ENCODE measurements at places on chromosomes 1 and 21. TPM values are rescaled to one million over a fixed set of nuclear protein-coding genes. Genes with fewer than 3 reads are reported as not detected.
A peak's percentile ranks its signal among the peaks of the same experiment; 100 is the strongest.

DNM3 gene
- total RNA-seq, result 0.11 TPM

PLEKHO1 gene
- 24.8 TPM for total RNA-seq

DNA sequence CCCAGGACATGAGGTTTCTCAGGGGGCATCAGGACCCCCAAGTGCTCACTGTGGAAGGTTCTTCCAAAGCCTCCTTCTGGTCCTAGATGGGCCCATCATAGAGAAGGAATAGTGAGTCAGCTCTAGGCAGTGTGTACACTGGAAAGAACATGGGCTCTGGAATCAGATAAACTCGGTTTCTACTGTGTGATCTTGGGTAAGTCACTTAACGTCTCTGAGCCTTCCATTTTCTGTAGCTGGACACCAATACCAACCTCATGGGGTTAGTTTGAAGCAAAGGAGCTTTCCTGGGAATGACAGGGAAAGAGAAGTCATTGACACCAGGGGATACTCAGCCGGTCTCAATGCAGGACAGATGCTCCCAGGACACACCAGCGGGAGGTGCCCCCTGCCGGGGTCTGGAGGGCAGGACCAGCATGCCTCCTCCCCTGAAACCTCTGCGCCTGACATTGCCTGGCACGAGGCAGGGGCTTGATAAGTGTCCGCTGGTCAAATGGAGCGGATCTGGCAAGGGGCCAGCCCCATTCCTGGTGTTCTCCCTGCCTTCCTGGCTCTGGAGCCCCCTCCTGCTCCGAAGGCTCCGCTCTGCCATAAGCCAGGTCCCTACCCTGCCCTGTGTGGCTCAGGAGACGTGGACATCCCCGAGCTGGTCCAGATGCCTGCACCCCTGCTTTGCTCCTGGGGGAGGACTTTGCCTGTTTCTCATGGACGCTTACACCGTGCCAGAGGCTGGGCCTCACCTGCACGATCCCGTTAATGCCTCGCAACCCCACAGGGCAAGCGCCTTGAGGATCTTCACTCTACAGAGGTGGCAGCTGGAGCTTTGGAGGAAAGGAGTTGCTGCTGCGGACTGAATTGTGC, 52.8 kb downstream of the EDN2 start:
- H3K4me1 ChIP-seq, result peaks cover 16% of the 10 kb centered on the region
- H3K27ac ChIP-seq, result no peak overlapping the region
- no peaks in the 10 kb centered on the region for H3K36me3 ChIP-seq
- DNase-seq, result no peak
- H3K27me3 ChIP-seq, result peaks cover 6% of the 10 kb centered on the region

DNA sequence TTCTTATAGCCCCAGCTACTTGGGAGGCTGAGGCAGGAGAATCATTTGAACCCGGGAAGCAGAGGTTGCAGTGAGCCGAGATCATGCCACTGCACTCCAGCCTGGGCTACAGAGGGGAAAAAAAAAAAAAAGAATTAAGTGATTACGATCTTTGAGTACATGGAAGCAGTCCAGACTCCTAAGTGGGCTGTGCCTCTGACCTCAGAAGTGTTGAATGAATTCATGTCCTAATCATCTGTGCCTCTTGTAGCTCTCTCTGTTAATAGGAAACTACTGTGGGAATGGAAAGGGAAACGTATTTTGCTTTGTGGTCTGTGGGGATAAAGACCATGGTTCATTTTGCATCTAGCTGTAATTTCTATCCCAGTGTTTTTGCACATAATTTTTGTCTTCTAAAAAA, 8.4 kb upstream of the IVNS1ABP start:
- H3K4me3 ChIP-seq, result no peak overlapping the region
- H3K27ac ChIP-seq, result no peak overlapping the region
- H3K36me3 ChIP-seq, result no peaks in the 10 kb centered on the region
- no peak for DNase-seq
- no peaks in the 10 kb centered on the region for H3K4me1 ChIP-seq

TMEM9 gene
- total RNA-seq, result 77.9 TPM

DNA sequence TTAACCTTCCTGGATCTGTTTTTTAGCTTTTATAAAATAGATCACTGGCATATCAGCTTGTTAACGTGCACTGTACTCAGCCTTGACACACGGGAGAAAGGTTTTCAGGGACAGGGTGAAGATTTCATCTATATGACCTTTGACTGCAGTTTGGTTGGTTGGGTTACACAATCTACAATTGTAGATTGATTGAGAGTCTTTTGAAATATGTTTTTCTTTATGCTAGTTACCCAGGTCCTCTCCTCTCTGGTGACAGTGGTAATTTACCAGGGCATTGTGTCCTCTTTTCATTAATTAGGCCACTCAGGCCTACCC, 48.8 kb downstream of the DDR2 start:
- H3K36me3 ChIP-seq, result 0 out of 2 replicates have a peak, but pooled peaks cover 5% of the 10 kb centered on the region
- no peak for DNase-seq
- peaks cover 61% of the 10 kb centered on the region for H3K4me1 ChIP-seq
- no peaks in the 10 kb centered on the region for H3K27me3 ChIP-seq

FCGR1A gene
- total RNA-seq, result not detected

- no peak overlapping the region for H3K27ac ChIP-seq
- H3K4me1 ChIP-seq, result 0 out of 2 replicates have a peak, but pooled peaks cover 2% of the 10 kb centered on the region
- H3K4me3 ChIP-seq, result no peak overlapping the region
- H3K36me3 ChIP-seq, result no peaks in the 10 kb centered on the region
- H3K27me3 ChIP-seq, result 0 out of 2 replicates have a peak, but pooled peaks cover 4% of the 10 kb centered on the region
- DNase-seq, result peak; percentile 44
Observed at GRCh38 chr1:219676012-219676765, 63.3 kb upstream of the ZC3H11B start.

KCNH1 gene
- 1.5 TPM for total RNA-seq

C1orf56 gene
- 1.0 TPM for total RNA-seq

DNA sequence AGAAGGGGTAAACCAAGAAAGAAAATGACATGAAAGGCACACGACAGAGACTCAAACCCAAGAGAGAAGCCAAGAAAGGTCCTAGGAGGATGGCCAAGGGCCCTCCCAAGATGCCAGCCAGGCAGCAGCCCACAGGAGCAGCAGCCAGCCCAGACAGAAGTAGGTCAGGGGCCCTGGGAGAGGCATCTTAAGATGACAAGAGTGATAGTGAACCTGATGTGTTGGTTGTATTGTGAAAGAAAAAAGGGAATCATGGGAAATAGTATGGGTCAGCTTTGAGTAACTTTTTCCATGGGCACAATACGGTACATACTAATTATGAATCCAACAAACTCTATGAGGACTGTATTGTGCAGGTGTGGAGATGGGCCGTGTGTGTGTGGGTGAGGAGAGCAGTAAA, 3.3 kb downstream of the CCSAP start:
- H3K27ac ChIP-seq, result no peak overlapping the region
- peak; percentile 17 for DNase-seq
- H3K36me3 ChIP-seq, result no peaks in the 10 kb centered on the region
- H3K4me3 ChIP-seq, result no peak overlapping the region
- 0 out of 2 replicates have a peak, but pooled peaks cover 3% of the 10 kb centered on the region for H3K4me1 ChIP-seq

DNA sequence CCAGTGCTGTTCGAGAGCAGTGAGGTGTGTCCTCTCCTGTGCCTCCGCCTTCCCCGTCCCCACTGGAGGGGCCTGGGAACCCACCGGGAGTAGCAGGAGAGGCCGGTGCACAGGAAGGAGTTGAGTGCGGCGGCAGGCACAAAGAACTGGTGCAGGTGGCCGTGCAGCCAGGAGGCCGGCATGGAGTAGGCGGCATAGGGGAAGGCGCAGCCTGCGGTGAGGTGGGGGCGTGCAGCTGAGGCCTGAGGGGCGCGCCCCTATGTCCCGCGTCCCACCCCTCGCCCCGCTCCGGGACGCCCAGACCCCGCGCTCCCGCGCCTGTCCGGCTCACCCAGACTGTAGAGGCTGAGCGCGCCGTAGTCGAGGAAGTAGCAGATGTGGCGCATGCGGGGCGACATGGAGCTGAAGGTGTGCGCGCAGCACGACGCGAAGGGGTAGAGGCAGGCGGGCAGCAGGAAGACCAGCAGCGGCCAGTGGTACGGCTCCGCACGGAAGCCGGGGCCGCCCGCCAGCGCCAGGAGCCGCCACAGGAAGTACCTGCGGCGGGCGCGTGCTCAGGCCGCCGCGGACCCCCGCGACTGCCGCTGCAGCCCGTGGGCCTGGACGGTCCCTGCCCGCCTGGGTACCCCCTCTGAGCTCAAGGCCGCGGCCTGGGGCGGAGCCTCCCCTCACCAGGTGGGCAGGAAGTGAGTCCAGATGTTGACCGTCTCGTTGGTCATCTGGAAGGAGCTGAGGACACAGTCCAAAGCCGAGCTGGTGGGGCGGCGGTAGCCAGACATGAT, 2.2 kb downstream of the PAQR6 start:
- H3K27ac ChIP-seq, result no peak overlapping the region
- H3K36me3 ChIP-seq, result peaks cover 3% of the 10 kb centered on the region
- H3K4me1 ChIP-seq, result peaks cover 7% of the 10 kb centered on the region
- no peaks in the 10 kb centered on the region for H3K27me3 ChIP-seq
- H3K4me3 ChIP-seq, result peak overlapping the region; percentile 32

- no peak for DNase-seq
- H3K4me1 ChIP-seq, result no peaks in the 10 kb centered on the region
- H3K27me3 ChIP-seq, result no peaks in the 10 kb centered on the region
- no peaks in the 10 kb centered on the region for H3K36me3 ChIP-seq
- no peak overlapping the region for H3K27ac ChIP-seq
- H3K4me3 ChIP-seq, result no peak overlapping the region
Observed at GRCh38 chr1:11280719-11281376, 7.8 kb downstream of the UBIAD1 start.

DNA sequence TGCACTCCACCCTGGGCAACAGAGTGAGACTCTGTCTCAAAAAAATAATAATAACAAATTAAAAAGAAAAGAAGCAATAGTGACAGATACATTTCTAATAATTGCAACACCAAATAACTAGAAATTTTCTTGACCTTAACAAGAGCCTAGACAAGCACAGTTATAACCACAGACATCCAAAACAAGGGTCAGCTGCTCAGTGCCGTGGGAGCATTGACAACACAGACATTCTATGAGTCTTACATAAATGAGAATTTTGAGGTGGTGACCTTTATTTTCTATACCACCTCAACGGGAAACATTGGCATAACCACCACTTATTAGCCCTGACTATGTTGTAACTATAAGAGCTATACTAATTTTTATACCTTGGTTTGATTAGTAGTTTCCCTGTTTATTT, 156.1 kb downstream of the NR5A2 start:
- peaks cover 42% of the 10 kb centered on the region for H3K4me1 ChIP-seq
- H3K27me3 ChIP-seq, result no peaks in the 10 kb centered on the region
- H3K27ac ChIP-seq, result peak overlapping the region; percentile 39
- DNase-seq, result peak; percentile 38
- no peaks in the 10 kb centered on the region for H3K36me3 ChIP-seq

- H3K4me1 ChIP-seq, result no peaks in the 10 kb centered on the region
- H3K27ac ChIP-seq, result no peak overlapping the region
- no peaks in the 10 kb centered on the region for H3K27me3 ChIP-seq
- DNase-seq, result no peak
- H3K36me3 ChIP-seq, result no peaks in the 10 kb centered on the region
- no peak overlapping the region for H3K4me3 ChIP-seq
Observed at GRCh38 chr1:209249785-209250440, 333.6 kb upstream of the CAMK1G start.

SLC45A1 gene
- total RNA-seq, result 0.97 TPM

ARHGEF10L gene
- 16.1 TPM for total RNA-seq

- H3K27me3 ChIP-seq, result no peaks in the 10 kb centered on the region
- no peaks in the 10 kb centered on the region for H3K36me3 ChIP-seq
- H3K4me3 ChIP-seq, result no peak overlapping the region
Observed at GRCh38 chr1:167297222-167298214, 76.8 kb downstream of the POU2F1 start.

- H3K4me1 ChIP-seq, result no peaks in the 10 kb centered on the region
- H3K36me3 ChIP-seq, result no peaks in the 10 kb centered on the region
- H3K27ac ChIP-seq, result no peak overlapping the region
- DNase-seq, result no peak
- no peaks in the 10 kb centered on the region for H3K27me3 ChIP-seq
- no peak overlapping the region for H3K4me3 ChIP-seq
Observed at GRCh38 chr1:51282605-51283004, 46.5 kb downstream of the RNF11 start.

ACKR1 gene
- not detected for total RNA-seq

GRCh38 chr1:50095716-50096115, 13.0 kb upstream of the ELAVL4 start:
- H3K4me1 ChIP-seq, result no peaks in the 10 kb centered on the region
- DNase-seq, result no peak
- no peaks in the 10 kb centered on the region for H3K27me3 ChIP-seq
- no peak overlapping the region for H3K27ac ChIP-seq

DNA sequence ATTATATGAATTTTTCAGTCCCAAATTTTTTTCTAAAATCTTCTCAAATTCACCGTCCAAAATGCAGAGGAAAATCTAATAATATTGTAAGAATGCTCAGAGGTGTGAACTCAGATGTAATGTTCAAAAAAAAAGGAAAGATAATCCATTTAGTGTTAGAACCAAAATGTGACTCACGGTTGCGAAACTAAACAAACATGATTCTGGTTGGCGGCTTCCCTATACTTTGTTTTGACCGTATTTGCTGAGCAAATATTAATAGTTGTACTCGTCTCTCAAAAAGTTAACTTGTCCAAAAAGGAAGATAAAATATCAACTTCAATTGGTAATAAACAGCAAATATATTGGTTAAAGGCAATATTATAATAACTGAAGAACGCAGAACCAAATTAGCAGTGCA, 34.4 kb downstream of the ZSWIM5 start:
- no peaks in the 10 kb centered on the region for H3K36me3 ChIP-seq
- 0 out of 2 replicates have a peak, but pooled peaks cover 3% of the 10 kb centered on the region for H3K27me3 ChIP-seq
- H3K4me3 ChIP-seq, result no peak overlapping the region
- peak; percentile 24 for DNase-seq

LEFTY1 gene
- total RNA-seq, result not detected

LCE2C gene
- total RNA-seq, result not detected

- DNase-seq, result no peak
- H3K4me3 ChIP-seq, result no peak overlapping the region
- H3K27me3 ChIP-seq, result no peaks in the 10 kb centered on the region
- no peaks in the 10 kb centered on the region for H3K4me1 ChIP-seq
- H3K27ac ChIP-seq, result no peak overlapping the region
Observed at GRCh38 chr1:202067188-202067974, 55.3 kb upstream of the GPR37L1 start.

DNA sequence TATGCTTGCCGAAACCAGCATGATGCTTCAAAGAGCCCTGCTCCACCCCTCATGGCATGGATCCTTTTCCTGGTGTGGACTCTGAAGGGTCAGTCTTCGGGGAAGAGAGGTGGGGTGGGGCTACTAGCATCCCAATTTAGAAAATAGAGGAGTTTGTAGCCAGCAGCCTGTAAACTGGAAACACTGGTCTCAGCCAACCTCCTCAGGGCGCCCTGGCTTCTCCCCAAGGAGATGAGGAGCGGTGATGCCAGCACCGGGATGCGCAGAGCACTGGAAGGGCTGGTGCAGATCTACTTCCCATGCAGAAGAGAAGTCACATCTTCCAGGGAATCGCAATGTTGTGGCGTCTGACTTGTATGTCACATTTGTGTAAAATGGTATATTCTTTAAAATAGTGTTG, 6.4 kb upstream of the IKBKE start:
- DNase-seq, result no peak
- peaks cover 13% of the 10 kb centered on the region for H3K4me1 ChIP-seq
- H3K27ac ChIP-seq, result peak overlapping the region; percentile 84
- peaks cover 8% of the 10 kb centered on the region for H3K36me3 ChIP-seq
- no peak overlapping the region for H3K4me3 ChIP-seq

- H3K4me1 ChIP-seq, result no peaks in the 10 kb centered on the region
- no peak overlapping the region for H3K27ac ChIP-seq
- DNase-seq, result no peak
- no peaks in the 10 kb centered on the region for H3K36me3 ChIP-seq
- no peak overlapping the region for H3K4me3 ChIP-seq
- H3K27me3 ChIP-seq, result no peaks in the 10 kb centered on the region
Observed at GRCh38 chr1:220380885-220381284, 108.6 kb upstream of the RAB3GAP2 start.

NTNG1 gene
- 14.7 TPM for total RNA-seq

- no peak for DNase-seq
- H3K4me3 ChIP-seq, result no peak overlapping the region
- H3K4me1 ChIP-seq, result peaks cover 9% of the 10 kb centered on the region
- H3K27ac ChIP-seq, result no peak overlapping the region
Observed at GRCh38 chr1:182754087-182754486, 35.5 kb upstream of the NPL start.

All from GM23248 (cell line).